ENCODE measurements at places on chromosomes 3 and 15. TPM values are rescaled to one million over a fixed set of nuclear protein-coding genes. Genes with fewer than 3 reads are reported as not detected.
A peak's percentile ranks its signal among the peaks of the same experiment; 100 is the strongest.

GRCh38 chr15:64235552-64235951 is 72.7 kb upstream of the PPIB start:
- no peak for DNase-seq

GRCh38 chr3:47228088-47228487 is 54.5 kb downstream of the KIF9 start:
- no peak for DNase-seq

DNA sequence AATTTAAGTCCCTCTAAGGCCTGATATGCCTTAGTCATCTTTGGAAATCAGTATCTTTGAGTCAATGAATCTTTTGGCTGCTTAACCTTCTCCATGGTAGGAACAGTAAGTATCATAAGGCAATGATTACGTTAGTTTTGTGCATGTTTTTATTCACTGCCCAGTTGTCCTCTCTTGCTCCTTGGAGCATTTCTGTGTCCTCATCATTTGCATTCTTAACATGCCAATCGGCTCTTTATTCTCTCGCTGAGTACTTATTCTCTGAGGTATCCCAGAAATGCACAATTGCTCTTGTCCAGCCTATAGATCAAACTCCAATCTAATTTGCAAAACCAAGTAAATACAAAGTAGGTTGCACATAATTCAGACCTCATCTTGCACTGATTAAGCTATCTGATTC is 405.0 kb upstream of the IL12A start:
- DNase-seq: peak; percentile 15

- peak; percentile 73 for DNase-seq
Observed at GRCh38 chr15:65303687-65304380, 643 bp upstream of the RNU5B-1 start.

- peak; percentile 86 for DNase-seq
Observed at GRCh38 chr15:55168350-55168974, 28.3 kb downstream of the RSL24D1 start.

DNA sequence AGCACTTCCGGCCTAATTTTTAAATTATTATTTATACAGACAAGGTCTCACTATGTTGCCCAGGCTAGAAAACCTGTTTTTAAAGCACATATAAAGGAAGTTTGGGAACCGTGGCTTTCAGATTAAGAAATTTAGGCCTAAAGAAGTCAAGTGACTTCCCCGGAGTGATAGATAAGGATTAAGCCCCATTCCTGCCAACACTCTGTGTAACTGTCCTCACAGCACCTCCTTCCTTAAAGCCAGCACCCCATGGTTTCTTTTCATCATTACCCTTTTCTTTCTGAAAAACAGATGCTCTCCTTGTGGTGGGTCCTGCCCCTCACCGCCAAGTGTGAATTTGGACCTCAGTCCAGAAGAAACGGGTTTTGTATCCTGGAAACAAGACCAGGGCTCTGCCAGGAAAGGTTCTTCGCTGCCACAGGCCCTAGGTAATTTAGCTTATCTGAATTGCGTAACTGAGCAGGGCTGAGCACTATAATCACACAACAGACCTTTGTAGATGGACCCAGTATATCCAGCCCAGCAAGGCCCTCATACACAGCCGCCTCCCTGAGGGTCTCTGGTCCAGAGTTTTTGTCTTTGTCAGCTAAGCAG is 231.3 kb downstream of the PLCL2 start:
- DNase-seq: peak; percentile 87

DNA sequence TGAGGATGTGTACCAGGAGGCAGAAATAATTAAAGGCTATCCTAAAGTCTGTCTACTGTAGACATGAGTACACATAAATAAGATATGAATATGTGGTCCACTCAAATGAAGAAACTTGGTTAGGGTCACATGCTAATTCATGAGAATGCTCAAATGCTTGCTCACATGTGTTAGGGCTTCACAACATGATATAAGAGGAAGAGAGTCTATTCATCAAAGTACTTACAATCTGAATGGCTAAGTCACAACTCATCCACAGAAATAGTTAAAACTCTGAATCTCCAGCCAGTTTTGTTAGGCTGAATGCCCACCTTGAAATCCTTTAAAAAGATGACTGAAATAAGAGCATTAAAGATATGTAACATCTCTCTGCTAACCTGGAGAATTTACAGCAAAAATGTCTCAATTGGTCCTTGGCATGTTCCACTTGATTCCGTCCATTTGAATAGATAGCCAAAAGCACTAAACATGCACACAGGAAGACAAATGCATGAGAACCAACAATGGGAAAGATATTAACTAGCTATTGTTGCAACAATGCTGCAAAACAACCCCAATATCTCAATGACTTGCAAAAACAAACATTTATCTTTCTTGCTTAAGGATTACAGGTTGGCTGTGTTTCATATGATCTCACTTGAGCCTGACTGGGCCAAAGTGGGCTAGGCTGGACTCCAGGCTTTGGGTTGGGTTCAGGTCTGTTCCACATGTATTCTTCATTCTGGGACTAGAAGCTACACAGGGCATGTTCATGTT is 10.6 kb upstream of the TBC1D5 start:
- no peak for DNase-seq

Gene PLEKHO2
- total RNA-seq: 16.1 TPM

Gene P2RY14
- not detected for total RNA-seq

Gene PSTPIP1
- total RNA-seq: not detected

All from G401 (cell line).